Stimulated activated CD4-positive, alpha-beta T cell treated with anti-CD3 and anti-CD28 coated beads, Interleukin-4, amount 100 ng/mL, for 48 hours (primary cell): ENCODE measurements at places on chromosomes 12 and 14.

DNA sequence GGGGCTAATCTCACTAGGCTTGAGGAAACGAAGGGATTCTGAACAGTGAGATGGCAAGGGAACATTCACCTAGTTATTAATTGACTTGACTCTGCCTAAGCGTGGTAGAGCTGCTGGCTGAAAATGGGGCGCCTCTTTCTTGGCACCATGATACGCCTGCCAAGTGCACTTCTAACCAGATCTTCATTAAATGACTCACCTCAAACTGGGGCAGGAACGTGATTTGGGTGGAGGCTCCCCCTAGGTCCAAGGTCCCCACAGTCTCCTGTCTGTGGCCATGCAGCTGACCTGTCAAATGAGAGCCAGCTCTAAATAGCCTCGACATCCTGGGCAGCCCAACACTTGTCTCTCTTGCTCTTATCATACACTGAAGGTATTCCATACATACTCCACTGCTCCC lies 26.0 kb downstream of the COQ6 start:
- no peak for DNase-seq

- peak; percentile 63 for DNase-seq
Observed at GRCh38 chr12:104456417-104456949, at the start of gene CHST11. CHST11 (plus strand) TSS chr12:104456948.

- DNase-seq = no peak
Observed at GRCh38 chr14:91252871-91253794, 8.6 kb upstream of the GPR68 start.

DNA sequence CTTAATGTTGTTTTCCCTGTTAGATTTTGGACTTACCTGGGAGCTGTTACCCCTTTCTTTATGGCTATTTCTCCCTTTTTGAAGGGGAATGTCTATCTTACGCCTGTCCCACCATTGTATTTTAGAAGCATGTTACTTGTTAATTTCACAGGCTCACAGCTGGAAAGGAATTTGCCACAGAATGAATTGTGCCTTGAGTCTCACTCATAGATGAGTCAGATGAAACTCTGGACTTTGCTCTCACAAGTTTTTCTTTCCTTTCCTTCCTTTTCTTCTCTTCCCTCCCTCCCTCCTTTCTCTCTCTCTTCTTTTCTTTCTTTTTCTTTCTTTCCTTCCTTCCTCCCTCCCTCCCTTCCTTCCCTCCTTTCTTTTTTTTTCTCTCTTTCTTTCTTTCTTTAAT lies 9.3 kb upstream of the ATF7IP start:
- no peak for DNase-seq

DNA sequence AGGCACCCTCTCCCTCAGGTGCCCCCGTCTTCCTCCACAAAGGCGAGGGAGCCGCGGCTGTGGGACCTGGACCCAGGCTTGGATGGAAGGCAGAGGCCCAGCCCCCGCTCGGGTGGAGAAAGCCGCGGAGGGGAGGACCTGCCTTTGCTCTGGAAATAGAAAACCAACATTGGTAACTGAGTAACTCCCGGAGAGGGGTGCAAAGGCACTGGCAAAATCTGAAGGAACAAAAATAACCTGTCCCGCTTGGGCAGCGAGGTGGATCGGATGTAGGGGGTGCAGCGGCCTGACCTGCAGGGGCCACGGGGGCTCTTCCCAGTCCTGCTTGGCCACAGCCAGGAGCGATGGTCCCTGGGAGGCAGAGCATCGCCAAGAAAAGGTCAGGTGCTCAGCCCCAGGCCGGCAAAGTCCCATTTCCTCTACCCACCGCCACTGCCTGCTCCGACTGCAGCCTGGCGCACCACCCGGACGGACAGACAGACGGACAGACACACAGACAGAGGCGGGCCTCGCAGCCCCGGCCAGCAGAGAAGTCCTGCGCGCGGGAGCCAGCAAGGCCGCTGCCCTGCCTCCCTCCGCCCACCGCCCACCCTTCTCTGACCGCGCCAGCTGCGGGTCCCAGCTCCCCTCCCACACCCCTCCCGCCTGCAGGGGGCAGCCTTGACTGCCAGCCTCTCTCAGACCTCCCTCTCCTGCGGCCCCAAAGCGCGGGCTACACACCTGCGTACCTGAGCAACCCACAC lies 21.4 kb upstream of the TMEM106C start:
- peak; percentile 46 for DNase-seq

- no peak for DNase-seq
Observed at GRCh38 chr12:52207895-52208294, 16.1 kb upstream of the KRT80 start.

DNA sequence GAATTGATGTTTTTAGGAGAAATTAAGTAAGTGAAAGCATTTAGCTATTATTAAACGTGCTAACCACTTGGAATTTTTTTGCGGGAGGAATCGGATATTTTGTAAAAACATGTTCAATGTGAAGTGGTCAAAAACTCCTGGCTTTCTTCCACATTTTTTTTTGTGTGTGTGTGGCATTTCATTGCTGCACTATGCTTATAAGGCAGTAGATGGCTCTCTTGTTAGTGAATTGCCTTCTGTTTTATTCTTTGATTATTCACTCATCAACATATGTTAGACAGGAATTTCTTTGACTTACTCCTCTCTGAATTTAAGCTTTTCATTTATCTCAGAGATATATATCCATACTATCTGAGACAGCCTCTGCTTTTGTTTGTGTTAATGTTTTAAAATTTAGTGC lies 71.3 kb downstream of the DERA start:
- DNase-seq = no peak

- DNase-seq = no peak
Observed at GRCh38 chr12:73361864-73362230, 1089.7 kb downstream of the TRHDE start.

DNA sequence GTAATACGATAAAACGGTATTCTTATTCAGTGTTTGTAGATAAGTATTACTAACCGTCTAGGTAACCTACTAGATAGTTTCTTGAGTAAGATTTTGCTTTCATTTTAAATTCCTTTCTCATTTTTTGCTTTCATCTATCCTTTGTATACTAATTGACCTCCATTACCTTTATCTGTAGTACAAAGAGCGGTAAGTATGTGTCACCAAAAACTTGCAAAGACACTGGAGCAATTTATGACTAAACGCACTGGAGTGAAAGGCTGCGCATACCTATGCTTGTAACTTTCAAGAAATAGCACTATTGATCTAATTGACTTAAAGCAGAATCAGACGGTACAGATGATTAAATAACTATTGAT lies 1.7 kb downstream of the ARHGAP5 start:
- DNase-seq = no peak

DNA sequence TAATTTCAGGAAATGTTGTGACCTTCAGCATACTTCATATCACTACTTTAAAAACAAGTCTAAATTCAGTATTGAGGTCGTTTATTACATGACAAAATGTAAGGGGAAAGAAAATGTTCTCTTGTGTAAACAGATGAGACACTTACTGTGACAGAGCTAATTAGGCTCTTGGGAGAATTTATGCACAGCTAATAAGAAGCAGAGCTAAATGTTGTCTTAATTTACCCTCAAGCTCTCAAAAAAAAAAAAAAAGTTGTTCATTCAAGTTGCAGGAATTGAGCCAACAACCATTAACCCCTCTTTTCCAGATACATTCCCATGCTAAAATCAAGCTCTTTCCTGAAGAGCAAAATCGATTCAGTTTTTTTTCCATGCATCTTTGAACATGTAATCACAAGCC lies 1419.4 kb downstream of the FSCB start:
- DNase-seq = no peak

DNA sequence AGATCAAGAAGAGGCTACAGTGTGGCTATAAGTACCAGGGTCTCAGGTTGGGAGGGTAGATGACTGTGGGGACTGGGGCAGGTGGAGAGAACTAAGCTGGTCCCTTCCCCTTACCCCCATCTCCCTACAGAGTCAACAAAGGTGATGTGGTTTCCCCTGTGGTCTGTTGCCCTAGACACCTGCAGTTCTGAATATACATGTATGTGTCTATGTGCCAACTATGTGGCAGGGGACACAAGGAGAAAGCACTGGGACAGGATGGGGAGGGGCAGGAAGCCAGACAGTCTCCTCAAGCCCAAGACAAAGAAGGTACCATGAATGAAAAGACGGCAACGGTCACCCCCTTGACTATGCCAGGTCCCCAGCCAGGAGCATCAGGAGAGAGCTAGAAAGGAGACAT lies 4.5 kb upstream of the HDAC7 start:
- no peak for DNase-seq

GRCh38 chr12:113515082-113515856 lies 43.6 kb upstream of the LHX5 start:
- DNase-seq = no peak

- no peak for DNase-seq
Observed at GRCh38 chr14:84969501-84969900, 560.4 kb upstream of the FLRT2 start.

DNA sequence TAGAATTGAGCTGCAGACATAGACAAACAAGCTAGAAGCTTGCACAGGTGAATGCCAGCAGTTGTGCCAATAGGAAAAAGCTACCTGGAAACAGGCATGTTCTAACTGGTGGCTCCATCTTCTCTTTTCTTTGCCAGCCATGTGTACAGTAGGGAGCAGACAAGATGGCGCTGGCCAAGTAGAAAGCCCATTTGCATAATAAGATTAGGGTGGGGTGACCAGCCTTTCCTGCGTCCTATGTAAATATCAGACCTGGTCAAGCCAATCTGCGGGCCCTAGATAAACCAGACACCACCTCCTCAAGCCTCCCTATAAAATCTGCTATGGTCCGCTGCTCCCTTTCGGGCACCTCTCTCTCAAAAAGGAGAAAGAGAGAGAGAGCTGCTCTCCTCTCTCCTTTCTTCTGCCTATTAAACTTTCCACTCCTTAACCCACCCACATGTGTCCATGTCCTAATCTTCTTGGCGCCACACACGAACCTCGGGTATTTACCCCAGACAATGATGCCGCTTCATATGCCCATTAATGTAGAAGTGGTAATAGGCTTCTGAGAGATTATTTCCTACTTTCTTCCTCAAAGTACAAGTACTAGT lies 201.0 kb downstream of the SLC25A21 start:
- no peak for DNase-seq

DNA sequence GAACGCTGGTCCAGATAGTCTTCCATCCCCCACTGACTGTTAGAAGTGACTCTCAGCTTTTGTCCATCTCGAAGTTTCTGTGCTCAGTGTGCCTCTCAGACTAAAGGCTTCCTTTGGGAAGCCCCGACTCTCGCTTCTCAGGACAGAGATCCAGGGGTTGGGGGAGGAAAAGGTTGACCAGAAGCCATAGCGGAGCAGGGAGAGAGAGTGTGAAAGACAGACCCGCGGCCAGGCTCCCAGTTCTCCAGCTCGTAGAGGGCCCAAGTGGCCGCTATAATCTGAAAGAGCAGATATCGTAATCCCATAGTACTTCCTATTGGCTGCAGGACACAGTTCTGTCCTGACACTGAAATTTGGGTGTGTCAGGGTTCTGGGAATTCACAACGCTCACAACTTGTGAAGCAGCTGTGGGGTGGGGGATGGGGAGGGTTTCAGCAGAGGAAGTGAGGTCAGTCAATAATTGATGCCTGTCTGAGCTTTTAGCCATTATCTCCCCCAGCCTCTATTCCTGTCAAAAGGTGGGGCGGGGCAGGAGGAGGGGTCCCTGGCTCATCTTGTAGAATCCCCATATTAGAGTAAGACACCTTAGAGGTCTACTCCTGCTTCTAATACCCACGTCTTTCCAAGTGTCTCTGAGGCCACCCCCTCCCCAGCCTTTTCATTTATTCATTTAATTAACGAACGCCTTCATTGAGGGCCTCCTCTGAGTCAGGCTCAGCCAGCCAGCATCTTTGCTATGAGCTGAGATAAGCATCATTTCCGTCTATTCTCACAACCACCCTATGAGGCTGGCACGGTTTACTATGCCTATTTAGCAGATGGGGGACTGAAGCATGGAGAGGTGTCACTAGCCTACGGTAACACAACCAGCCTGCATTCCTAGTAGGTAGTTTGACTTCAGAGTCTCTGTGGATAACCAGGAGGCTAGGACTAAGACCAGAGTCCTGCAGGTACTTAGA lies 1.6 kb upstream of the ACVRL1 start:
- no peak for DNase-seq

DNA sequence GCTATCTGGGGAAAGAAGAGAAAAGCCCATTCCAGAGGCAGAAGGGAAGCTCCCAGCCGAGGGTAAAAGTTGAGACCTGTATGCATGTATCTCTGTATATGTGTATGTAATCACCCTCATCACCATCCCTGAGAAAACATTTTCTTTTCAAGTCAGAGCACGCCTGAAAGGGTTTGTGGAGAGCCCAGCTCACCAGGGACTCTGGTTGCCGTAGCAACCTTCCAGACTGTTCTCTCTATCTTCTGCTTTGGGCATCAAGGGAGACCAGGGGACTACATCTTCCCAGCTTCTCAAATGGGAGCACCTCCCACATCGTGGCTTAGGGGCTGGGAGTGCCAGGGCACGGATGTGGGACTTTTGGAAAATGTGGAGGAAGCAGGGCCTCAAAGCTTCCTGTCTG lies 93.5 kb downstream of the GALNT8 start:
- no peak for DNase-seq

- no peak for DNase-seq
Observed at GRCh38 chr12:88562846-88563582, 17.3 kb downstream of the KITLG start.

DNA sequence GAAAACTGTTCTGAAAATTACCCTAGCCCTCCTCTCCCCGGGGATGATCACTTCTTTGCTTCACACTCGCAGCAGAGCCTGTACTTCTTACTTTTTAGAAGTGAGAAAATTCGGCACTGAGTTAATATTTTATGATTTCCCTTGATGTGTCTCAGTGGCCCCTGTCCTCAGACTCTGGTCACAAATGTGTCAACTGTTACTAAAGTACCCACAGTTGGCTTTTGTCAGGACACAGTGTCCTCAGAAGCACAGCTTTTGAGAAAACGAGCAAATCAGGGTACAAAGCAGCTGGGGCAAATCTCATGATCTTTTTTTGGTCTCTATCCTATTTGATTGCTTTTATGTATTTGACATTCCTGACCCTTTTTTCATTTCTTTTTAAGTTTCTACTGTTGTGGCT lies 142.5 kb downstream of the SYNE2 start:
- no peak for DNase-seq

- DNase-seq = no peak
Observed at GRCh38 chr12:47319746-47320145, 240.0 kb upstream of the AMIGO2 start.

DNA sequence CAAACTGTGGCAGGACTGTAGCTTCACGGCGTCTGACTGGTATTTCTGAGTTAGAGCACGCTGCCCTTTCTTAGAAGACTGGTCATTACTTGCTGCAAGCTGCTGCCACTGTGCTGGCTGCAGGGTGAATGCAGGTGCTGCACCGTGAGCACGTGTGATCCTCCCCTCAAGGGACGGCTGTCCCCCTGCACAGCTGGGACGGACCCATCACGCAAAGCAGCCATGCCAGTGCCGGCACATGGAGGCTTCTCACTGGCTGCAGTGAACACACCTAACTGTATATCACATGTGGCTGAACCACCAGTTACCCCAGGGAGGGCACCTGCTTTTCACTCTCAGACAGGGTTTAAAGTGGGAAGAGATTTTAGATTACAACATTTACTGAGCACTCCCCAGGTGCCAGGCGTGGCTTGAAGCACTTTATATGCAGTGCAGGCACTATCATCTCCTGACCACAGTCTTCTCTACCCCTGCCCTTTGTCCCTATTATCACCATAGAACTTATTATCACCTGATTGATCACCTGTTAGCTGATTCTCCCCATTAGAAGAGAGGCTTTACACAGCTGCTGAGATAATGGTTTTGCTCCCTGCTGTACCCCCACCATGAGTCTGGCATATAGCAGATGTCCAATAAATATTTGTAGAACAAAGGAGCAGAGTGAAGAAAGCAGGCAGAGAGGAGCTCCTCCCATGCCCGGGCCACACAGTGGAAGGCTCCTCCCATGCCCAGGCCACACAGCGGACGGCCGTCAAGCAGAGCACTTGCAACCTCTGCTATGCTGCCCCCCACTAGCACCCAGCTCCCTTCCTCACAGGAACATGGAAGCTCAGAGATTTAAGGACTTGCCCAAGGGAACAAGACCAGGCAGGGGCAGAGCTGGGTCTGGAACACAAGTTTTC lies 25.9 kb downstream of the SLC25A47 start:
- no peak for DNase-seq
